ENCODE measurements at places on chromosomes 2 and 18.

DNA sequence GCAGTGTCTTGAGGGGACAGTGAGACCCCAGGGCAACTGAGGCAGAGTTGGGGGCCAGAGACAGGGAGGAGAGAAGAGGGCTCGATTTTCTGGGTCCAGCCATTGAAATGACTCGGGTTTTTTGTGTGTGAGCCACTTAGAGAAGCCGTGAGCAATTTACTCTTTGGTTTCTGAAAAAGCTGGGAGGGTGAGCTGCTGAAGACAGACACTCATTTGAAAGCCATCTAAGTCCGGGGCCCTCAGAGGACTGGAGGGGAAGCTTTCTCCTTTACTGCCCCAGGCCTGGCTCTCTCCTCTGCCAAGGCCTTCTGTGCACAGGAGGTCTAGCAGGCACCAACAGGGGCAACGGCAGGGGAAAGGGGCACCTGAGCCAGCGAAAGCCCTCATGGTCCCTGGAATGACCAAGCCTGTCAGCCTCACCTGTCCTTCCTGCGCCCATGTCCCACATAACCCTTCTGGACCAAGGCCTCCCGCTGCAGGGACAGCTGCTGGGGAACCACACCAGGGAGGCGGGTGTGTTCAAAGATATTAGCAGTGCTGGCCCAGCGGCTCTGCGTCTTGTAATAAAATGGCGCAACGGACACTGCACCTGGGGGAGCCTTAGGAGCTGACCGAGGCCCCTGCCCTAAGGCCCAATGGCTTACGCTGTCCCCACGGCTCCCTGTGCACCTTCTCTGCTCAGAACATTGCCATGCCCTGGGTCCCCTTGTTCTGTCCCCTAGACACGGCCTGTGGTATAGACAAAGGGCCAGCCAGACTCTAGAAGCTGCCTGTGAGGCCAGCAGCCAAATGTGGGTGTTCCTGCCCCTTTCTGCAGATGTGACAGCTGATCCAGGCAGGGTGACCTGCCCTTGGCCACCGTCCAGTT is 45.8 kb downstream of the HS6ST1 start:
- DNase-seq = no peak

- no peak for DNase-seq
These were observed 95.5 kb upstream of the XIRP2 start for GRCh38 chr2:166792808-166793207.

- DNase-seq = no peak
These were observed 301.4 kb downstream of the TSN start for GRCh38 chr2:122056853-122057252.

DNA sequence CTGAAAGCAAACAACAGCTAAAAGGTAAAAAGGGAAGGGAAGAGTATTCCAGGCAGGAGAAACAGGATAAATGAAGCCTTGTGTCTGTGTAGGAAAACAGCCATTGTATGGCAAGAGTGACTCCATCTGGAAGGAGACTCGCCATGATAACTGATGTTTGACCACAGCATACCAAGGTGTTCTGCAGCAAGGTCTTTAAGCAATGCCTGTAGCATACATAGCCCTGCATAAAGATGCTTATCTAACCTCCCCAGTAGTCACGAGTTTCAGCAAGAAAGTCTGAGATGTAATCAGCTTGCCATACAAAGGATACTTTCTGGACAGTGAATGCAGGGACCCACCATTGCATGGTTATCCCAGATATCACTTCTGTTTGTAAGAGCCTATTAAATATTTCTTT is 11.9 kb upstream of the CCNT2 start:
- no peak for DNase-seq

GRCh38 chr2:125554956-125555355 is 1101.0 kb upstream of the GYPC start:
- DNase-seq = no peak

- DNase-seq = no peak
These were observed 28.2 kb upstream of the GBX2 start for GRCh38 chr2:236196366-236196765.

- no peak for DNase-seq
These were observed 2.7 kb downstream of the CDH20 start for GRCh38 chr18:61335684-61336555.

- no peak for DNase-seq
These were observed 496.9 kb upstream of the TNP1 start for GRCh38 chr2:217356781-217357180.

DNA sequence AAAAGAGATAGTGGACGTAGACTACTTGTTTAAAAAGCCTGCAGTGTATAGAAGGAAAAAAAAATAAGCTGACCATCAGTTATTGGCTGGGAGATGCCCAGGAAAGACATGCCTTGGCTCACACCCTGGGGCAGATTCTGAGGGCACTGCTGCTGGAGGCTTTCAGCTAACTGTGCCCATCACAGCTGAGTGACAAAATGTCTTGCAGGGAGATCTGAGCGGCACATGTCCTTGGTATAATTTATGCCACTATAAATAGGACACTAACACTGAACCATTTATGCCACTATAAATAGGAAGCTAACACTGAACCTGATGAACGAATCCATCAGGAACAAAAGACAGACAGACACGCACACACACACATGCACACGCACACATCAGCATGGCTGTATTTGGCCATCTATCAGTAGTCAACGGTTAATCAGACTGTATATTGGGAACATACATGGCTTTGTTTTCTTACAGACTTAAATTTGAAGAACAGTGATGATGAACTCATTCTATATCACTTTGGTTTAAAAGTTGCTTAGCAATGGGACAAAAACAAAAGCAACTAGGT is 68.2 kb upstream of the NOSTRIN start:
- no peak for DNase-seq

DNA sequence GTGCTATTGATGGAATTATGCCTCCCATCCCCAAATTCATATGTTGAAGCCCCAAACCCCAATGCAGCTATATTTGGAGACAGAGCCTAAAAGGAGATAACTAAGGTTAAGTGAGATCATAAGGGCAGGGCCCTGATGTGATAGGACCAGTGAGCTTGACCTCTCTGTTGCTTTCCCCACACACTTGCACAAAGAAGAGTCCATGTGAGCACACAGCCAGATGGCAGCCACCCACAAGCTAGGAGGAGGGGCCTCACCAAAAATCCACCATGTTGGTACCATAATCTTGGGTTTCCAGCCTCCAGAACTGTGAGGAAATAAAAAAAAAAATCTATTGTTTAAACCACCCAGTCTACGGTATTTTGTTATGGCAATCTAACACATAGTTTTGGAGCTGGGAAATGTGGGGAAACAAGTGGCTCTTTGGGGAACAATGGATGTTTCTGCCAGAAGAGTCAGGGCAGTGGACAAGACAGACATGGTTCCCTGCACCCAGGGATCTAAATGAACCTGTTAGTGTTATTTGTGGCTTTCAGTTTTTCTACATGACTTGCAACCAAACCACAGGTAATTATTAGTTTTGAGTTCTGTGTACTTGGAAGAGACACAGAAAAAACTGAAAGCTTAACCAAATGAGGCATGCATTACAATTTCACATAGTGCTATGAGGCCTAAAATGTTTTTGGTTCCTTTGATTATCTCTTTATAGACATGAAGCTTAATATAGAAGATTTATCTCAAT is 259.1 kb downstream of the LTBP1 start:
- DNase-seq = no peak

DNA sequence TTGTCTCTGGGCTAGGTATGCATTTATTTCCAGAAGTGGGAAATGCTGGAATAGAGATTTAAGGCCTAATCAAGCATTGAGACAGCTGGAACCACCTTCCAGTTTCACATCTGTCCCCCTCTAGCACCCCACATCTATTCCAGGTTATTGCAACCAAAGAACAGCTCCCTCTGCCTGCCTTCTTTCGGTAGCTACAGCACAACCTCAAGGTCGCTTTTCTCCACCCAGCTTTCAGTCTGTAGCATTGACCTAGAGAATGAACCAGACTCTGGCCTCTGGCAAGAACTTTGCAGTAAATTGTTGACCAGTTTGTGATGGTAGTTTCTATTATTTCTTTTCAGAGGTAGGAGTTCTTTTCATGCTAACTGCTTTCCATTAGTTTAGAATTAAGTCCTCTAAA is 484.2 kb downstream of the DLGAP1 start:
- DNase-seq = no peak

- DNase-seq = no peak
These were observed 52.9 kb downstream of the SATB2 start for GRCh38 chr2:199404841-199405240.

- no peak for DNase-seq
These were observed 136.9 kb downstream of the UXS1 start for GRCh38 chr2:106057206-106057605.

DNA sequence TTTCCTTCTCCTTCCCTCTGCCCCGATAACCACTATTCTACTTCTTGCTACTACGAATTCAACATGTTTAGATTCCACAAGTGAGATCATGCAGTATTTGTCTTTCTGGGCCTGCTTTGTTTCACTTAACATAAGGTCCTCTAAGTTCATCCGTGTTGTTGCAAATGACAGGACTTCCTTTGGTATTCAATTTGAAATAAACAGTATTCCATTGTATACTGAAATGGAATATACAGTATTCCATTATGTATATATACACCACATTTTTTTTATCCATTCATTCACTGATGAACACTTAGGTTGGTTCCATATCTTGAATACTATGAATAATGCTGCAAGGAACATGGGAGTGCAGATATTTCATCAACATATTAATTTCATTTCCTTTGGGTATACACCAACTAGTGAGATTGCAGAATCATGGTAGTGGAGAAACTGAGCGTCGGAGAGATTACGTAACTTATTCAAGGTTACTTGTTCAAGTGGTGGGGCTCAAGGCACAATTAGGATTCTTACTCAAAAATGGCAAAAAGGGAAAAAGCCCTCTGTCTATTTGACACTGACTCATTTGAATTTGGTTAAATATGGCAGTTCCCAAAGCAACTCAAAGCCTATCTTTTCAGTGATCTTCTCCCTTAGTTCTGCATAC is 85.1 kb downstream of the CHN1 start:
- DNase-seq = no peak

DNA sequence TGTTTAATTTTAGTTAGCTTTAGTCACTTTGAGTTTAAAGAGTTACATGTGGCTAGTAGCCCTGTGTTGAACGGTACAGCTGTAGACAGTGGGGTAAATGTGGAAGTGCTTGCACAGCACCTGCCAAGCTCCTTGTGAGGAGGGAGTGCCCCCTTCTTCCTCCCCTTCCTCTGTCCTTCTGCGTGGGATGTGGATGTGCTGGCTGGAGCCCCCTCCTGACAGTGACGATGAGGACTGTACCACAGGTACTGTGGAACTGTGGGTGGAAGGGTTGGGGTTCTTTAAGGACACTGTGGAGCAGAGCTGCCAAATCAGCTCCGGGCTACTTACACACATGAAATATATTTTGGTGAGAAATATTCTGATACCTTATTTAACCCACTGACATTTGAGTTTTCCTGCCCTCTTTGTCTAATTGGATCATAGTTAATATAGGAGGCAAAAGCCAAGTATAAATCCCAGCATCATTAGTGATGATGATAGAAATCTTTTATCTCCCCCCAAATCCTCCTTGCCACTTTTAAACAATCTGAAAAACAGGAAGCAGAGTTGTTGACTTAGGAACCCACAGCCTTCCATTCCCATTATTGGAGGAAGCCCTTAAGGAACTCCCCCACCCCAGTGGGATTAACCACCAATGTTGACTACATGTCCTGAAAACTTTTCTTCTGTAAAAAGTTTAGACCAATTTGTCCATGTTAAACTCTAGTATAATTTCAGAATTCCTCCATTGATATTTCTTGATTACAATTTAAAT is 181.3 kb downstream of the PTPRM start:
- DNase-seq = no peak

- no peak for DNase-seq
These were observed 10.0 kb downstream of the SLC40A1 start for GRCh38 chr2:189570570-189571031.

DNA sequence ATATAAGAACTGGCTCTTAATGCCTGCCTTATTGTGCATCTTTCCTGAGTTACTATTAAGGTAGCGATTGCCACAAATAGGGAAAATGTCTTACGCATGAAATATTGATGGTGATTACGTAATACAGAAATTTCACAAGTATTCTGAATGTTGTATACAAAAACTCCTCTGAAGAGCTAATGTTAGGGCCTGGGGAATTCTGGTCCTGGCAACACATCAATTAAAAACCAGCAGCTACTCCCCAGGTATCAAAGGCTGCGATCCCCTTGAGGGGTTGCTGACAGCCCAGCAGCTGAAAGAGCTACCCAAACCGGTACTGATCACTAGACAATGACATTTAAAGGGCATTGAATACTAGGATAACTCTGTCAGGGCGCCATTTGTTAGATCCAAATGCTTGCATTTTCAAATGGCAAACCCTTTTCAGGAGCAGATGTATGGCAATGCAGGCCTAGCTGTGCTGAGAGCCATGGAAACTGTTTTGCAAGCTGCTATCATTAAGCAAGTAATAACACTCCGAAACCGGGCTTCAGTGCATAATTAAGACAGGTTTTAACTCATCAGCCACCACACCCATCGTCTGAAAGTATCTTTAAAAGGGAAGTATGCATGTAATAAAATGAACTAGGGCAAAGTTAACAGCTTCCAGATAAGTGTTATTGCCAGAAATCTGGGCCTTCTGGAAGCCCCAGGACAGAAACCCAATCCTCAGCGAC is 78.4 kb downstream of the CLHC1 start:
- DNase-seq = peak; percentile 79

DNA sequence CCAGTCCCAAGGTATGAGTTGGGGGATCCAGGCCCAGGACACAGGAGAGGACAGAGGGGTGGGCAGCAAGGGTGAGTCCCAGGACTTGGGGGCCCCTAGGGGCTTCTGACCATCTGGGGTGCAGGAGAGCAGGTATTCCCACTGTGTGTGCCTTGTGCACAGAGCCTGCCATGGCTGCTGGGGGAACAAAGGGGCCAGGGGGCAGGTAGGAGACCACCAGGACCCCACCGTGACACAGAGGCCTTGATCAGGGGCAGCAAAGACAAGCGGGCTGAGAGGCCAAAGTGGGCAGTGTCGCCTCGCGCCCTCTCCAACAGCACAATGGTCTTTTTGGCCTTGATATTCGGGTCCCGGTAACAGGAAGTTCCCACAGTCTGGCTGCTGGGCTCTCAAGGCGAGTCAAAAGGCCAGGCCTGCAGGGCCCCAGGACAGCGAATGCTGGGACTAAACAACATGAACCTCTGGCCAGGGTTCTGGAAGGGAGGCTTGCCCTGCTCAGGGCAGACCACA is 12.3 kb upstream of the GPR17 start:
- DNase-seq = no peak

DNA sequence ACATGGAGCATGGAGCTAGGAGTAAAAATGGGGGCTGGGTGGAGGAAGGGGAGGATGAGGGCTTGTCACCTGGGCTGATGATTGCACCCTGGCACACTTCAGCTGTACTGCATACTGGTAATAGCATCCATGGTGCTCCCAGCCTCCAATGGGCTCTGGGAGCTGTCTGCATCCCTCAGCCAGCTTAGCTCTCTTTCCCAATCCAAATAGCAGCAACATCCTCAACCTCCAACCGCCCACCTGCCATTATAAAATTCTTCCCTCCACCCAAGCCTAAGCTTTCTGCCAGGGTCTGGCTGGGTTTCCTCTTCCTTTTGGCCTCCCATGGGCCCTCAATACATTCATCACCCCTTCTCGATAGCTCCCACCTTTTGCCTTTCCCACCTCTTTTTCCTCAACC is 110.1 kb downstream of the LYPD1 start:
- DNase-seq = no peak

GRCh38 chr2:1032030-1032429 is 81.4 kb downstream of the SNTG2 start:
- no peak for DNase-seq

All from NCI-H524 (cell line).